Stimulated activated CD8-positive, alpha-beta memory T cell treated with anti-CD3 and anti-CD28 coated beads, Interleukin-7, amount 100 ng/mL, for 24 hours (primary cell): ENCODE measurements at places on chromosomes 7 and 10.

DNA sequence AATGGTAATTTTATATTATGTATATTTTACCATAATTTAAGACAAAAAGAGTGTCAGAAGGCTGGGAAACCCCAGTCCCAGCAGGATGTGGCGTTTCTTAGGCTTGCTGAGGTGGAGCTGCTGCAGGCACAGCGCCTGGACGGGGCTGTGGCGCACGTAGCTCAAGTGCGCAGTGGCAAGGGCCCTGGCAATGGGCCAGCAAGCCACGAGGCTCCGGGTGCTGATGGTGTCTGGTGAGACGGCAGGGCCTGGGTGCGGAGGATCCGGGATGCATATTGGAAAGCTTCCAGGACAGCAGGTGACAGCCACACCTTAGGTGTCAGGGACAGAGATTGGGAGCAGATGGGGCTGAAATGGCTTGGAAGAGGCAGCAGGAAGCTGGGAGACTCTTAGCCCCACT lies 37.2 kb downstream of the CLEC2L start:
- DNase-seq: no peak

DNA sequence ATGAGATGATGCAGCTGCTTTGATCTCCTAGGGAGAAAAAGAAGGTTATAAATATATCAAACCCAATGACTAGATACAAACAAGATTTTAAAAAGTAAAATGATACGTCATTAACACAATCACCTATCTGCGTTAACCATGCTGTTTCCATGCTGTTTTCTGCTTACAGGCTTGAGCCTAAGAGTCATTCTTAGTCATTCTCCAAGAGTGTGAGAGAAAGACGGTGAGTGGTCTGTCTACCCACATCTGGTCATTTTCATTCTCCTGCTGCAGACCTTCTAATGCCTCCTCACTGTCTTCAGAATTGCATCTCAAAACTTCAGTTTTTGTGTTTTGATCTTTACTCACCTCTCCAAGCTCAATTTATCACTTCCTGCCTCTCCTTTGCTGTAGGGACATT lies 98.0 kb upstream of the ELMO1 start:
- DNase-seq: no peak

DNA sequence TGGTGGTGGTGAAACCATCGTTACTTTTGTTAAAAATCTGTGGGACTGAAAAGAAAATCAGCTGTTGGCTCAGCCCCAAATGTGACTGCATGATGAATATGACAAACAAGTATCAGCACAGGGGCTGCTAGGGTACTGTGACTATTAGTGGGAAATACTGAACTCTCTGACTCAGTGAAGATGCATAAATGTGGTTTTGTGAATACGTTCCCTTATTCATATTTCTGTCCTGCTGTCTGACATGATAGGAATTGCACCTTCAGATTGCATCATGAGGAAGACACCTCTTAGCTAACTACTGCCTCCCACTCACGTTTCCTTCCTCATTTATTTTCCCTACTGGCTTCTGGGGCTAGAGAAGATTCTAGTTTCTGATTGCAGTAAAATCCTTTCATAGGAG lies 1.4 kb downstream of the CLEC5A start:
- DNase-seq: no peak

DNA sequence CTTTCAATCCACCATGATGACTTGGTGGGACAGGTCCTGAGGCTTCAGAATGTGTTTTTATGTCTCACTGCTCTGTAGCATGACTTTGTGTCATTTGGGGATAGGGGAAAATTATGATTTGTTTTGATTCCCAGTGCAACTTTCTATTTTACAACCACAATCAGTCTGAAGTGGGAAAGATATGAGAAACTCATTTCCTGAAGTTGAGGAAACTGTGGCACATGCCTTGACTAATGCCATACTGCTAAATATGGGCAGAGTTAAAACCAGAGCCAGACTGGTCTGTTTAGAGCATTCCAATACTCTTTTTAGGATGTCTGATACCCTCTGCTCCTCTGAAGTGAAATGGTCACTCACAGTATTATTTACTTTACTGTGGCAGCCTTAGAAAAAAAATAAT lies 307.7 kb downstream of the ADRA2A start:
- DNase-seq: no peak

GRCh38 chr10:131571346-131571745 lies 259.8 kb upstream of the TCERG1L start:
- no peak for DNase-seq
